Inflammatory macrophage treated with lipopolysaccharide for 1 hour (primary cell): ENCODE measurements at places on chromosomes 6 and 20.

DNA sequence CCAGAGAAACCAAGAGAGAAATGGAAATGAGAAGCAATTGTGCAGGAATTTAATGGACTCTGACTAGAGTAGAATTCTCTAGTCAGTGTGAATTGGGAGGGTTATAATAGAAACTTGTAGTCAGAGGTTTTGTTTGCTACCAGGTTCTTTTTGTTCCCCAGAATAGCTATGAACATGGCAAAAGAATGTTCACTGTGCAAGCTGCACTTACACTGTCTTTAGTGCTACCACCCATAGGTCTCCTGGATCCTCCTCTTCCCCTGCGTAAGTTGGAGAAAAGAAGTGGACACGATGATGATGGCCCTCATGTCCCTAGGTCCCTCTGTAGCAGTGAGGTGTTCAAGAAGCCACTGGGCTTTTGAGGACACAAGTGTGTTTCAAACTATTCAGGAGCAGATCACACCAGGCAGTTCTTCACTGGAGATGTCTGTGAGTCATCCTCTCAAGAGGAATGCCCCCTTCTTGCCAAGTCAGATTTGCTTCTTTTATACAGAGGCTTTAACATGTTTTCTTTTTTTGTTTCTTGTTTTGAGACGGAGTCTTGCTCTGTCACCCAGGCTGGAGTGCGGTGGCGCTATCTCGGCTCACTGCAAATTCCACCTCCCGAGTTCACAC lies 47.6 kb upstream of the SMIM8 start:
- DNase-seq: no peak

DNA sequence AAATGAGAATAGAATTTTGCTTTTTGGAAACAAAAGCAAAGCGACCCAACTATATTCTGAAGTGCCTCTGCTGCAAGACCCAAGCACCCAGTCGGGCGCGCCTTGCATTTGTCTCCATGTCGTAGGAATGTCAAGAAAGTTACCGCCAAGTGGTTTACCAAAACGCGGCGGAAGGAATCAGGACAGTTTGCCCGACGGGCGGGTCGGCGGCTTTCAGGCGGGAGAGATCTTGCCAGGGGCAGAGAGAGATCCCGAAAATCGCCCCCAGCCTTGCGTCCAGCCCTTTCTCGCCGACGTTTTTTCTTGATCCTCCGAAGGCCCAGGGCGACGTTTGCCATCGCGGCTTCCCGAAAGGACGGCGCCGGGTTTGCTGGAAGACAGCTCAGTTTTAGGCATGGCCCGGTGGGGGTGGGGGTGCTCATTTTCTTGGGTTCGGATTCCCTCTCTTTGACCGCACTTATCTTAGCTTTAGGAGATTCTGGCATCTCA lies 4.0 kb upstream of the LIN28B start:
- no peak for DNase-seq

- DNase-seq: no peak
These were observed 34.9 kb upstream of the MTHFD1L start for GRCh38 chr6:150830439-150831165.

DNA sequence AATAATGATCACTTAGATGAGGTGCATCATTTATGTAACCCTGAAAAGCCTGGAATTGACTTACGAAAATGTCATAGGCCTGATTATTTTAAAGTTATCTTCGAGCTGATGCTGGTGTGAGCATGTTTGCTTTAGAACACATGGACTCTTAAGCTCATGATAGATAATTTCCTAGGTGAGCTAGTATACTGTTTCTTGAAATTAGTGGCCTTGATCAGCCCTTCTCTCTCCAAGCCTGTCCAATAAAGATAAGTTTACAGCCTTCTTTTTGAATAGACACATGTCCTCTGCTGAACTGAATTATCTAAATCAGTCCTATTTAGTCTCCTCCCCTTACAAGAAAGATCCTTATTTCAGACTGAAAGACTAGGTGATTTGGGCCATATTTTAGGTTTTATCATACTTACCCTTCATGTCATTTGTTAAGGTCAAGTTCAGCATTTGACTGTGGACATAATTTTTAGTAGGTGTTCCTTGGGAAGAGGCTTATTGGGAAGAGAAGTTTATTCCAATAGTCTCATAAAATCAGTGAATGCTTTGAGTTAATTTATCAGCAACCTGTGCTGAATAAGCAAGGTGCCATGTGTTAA lies 15.3 kb downstream of the FOXO3 start:
- DNase-seq: no peak

DNA sequence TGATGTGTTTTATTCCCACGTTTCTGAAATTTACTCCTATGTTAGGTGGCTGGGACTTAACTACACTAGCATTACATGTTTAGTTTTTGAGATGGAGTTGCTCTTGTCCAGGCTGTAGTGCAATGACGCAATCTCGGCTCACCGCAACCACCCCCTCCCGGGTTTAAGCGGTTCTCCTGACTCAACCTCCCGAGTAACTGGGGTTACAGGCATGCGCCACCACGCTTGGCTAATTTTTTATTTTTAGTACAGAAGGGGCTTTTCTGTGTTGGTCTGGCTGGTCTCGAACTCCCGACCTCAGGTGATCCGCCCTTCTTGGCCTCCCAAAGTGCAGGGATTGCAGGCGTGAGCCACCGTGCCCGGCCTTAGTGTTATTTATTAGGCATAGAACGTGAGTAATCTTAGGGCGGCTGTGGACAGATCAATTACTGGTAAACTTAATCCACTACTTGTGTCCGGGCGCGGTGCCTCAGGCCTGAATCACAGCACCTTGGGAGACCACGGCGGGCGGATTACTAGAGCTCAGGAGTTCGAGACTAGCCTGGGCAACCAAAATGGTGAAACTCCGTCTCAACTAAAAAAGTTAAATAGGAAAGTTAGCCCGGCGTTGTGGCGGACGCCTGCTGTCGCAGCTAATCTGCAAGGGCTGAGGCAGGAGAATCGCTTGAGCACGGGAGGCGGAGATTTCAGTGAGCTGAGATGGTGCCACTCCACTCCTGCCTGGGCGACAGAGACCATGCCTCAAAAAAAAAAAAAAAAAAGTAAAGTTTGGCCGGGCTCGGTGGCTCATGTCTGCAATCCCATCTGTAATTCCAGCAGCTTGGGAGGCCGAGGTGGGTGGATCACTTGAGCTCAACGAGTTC lies 123.7 kb upstream of the BTN3A2 start:
- no peak for DNase-seq

- DNase-seq: no peak
These were observed 16.6 kb upstream of the BTBD3 start for GRCh38 chr20:11901127-11901526.

GRCh38 chr6:162403031-162403430 lies 324.5 kb downstream of the PRKN start:
- DNase-seq: no peak

GRCh38 chr20:45039475-45039820 lies 61.5 kb downstream of the KCNS1 start:
- peak; percentile 88 for DNase-seq

DNA sequence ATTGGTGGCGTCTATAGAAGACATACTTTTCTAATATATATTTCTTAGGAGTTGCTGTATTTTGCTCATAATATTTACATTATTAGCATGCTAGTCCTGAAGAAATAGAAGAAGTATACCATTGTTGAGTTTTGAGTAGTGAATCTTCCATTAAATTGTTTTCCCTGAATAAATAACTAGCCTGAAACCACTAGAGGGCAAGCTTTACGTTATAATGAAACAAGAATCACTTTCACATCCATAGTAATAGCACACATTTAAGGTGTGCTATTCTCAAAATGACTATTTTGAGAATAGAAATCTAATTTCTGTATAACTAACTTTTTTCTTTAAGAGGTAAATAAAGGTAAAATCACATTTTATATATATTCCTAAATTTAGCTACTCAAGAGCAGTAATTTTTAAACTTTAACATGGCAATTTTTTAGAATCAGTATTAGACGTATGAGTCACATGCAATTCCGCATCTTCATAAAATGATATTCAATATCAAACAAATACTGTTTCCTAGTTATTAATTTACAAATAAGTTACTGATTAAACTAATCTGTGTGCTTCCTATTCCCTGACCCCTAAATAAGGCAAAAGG lies 213.2 kb upstream of the MANEA start:
- peak; percentile 6 for DNase-seq
